Transverse colon (tissue), 4 donors: ENCODE measurements at places on chromosomes 6 and 20. TPM values are rescaled to one million over a fixed set of nuclear protein-coding genes. Genes with fewer than 3 reads are reported as not detected.

DNA sequence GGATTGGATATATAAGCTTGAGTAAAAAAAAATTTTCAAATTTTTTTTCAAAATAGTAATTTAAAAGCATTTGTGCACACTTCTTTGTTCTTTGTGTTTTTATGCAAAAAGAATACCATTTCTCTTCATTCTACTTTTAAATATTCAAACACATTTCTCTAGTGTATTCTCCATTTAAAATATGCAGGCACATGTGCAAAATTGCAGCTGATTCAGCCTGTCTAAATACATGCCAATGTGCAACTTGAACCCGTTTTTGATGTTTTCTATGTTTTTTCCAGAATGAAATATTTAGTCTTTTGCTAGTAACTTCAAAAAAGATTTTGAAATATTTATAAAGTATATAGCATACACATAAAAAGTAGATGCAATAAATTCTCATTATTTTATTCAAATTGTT is 411.8 kb downstream of the MMUT start:
- no peaks in the 10 kb centered on the region for H3K4me1 ChIP-seq
- no peak for DNase-seq
- H3K4me3 ChIP-seq: no peak overlapping the region
- no peaks in the 10 kb centered on the region for H3K36me3 ChIP-seq
- no peaks in the 10 kb centered on the region for H3K27me3 ChIP-seq

The GCNT2 gene
- total RNA-seq: 25.1 TPM

- H3K36me3 ChIP-seq: no peaks in the 10 kb centered on the region
- DNase-seq: no peak
- no peak overlapping the region for H3K4me3 ChIP-seq
- peaks cover 25% of the 10 kb centered on the region for H3K4me1 ChIP-seq
- no peaks in the 10 kb centered on the region for H3K27me3 ChIP-seq
- H3K27ac ChIP-seq: no peak overlapping the region
These were observed 187.1 kb upstream of the MAN1A1 start for GRCh38 chr6:119536666-119537065.

DNA sequence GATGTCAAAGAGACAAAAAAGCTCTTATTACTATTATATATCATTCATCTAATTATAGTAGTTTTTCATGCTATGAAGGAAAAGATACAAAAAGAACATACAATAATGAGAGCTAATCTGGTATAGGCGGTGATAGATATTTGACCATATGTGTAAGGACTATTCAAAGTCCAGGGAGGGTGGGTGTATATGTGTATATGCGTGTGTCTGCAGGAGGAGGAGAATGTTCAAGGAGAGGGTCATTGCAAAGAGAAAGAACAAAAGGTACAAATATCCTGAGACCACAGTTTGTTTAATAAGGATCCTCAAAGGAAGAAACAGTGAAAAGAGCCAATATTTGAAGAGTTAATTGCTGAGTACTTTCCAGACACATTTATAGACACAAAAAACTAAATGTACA is 1288.6 kb upstream of the CITED2 start:
- H3K27ac ChIP-seq: no peak overlapping the region
- H3K36me3 ChIP-seq: no peaks in the 10 kb centered on the region
- H3K27me3 ChIP-seq: no peaks in the 10 kb centered on the region
- no peaks in the 10 kb centered on the region for H3K4me1 ChIP-seq

The HDGFL1 gene
- total RNA-seq: not detected

- peak overlapping the region; percentile 80 for H3K27ac ChIP-seq
- DNase-seq: no peak
- no peak overlapping the region for H3K4me3 ChIP-seq
- H3K27me3 ChIP-seq: no peaks in the 10 kb centered on the region
- no peaks in the 10 kb centered on the region for H3K36me3 ChIP-seq
- H3K4me1 ChIP-seq: peaks cover 15% of the 10 kb centered on the region
These were observed 81.9 kb downstream of the ZMYND8 start for GRCh38 chr20:47274401-47275108.
